Lower lobe of right lung (tissue), 2 donors: ENCODE measurements at places on chromosomes 7 and 10. TPM values are rescaled to one million over a fixed set of nuclear protein-coding genes. Genes with fewer than 3 reads are reported as not detected.

- no peak overlapping the region for H3K27ac ChIP-seq
- peaks cover 17% of the 10 kb centered on the region for H3K27me3 ChIP-seq
- H3K4me1 ChIP-seq = no peaks in the 10 kb centered on the region
- peak; percentile 27 for DNase-seq
- no peak overlapping the region for H3K4me3 ChIP-seq
These were observed 31.8 kb upstream of the ELFN1 start for GRCh38 chr7:1638215-1638661.

DNA sequence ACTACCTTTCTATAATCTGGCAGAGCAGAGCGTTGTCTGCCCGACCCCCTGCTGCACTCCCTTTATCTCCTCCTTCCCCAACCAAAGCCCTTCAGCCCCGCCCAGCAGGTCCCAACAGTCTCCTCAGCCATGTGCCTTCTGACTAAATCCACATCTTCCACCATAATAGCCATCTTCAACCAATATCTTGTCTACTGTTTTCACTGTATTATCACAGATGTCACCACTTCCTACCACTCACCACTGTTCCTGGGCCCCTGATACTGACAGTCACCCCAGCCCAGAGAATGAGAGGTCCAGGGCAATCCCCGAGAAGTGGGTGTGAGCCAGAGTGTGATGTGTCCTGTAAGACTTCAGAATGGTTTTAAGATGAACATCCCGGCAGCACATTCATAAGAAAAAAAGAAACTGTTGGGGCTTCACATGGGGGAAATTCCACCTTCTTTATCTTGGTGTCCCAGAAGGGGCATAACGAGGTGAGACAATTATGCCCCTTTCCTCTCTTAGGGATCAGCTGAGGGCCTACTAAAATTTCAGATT lies 25.3 kb downstream of the CCDC6 start:
- no peaks in the 10 kb centered on the region for H3K36me3 ChIP-seq
- H3K4me3 ChIP-seq = no peak overlapping the region
- no peaks in the 10 kb centered on the region for H3K27me3 ChIP-seq
- H3K27ac ChIP-seq = peak overlapping the region; percentile 59
- no peak for DNase-seq
- peaks cover 47% of the 10 kb centered on the region for H3K4me1 ChIP-seq

- no peaks in the 10 kb centered on the region for H3K27me3 ChIP-seq
- DNase-seq = no peak
- peaks cover 24% of the 10 kb centered on the region for H3K36me3 ChIP-seq
- peak overlapping the region; percentile 48 for H3K27ac ChIP-seq
These were observed 275.1 kb downstream of the DOCK4 start for GRCh38 chr7:111931016-111931517.

DNA sequence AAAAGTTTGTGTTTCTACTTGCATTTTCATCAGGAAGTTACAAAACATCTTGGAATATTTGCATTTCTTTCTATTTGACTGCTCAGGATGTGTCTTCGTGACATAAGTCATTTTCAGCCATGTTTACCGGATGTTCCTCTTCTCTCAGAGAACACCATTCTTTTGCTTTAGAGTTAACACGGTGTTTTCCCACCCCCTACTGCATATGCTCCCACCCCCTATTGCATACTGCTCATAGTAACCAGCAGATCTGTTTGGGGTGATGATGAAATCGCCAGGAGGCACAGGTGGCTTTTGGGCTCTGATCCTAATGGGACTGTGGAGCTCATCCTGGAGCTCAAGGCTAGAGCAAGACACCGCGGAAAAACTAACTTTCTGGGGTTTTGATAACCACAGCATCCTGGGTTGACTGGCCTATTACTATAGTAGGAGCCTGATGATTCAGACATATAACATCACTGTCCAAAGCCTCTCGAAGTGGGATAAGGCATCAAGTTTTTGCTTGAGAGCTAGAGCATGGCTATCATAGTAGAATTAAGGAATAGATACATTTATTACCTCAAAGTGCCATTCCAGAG lies 65.1 kb upstream of the BET1 start:
- H3K4me1 ChIP-seq = no peaks in the 10 kb centered on the region
- no peak overlapping the region for H3K4me3 ChIP-seq
- H3K27ac ChIP-seq = no peak overlapping the region
- no peak for DNase-seq
- no peaks in the 10 kb centered on the region for H3K27me3 ChIP-seq

DNA sequence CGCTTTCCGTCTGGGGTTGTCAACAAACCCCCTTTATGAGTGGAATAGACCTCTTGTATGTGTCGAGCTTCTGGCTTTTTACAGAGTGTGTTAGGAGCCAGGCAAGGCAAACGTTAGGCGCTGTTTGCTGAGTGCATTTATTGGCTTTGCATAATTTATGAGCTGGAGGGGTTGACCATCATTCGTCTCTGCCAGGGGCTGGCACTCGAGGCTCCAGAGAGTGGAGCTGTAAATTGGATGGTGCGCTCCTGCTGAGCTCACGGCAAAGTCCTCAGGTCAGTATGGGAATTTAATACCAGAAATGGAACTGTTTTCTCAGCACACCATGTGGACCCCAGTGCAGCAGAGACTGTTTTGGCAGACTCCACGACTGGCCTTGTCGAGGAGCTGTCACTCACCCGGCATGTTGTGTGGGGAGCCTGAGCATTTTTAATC lies 699.4 kb upstream of the GALNT17 start:
- no peaks in the 10 kb centered on the region for H3K36me3 ChIP-seq
- no peaks in the 10 kb centered on the region for H3K4me1 ChIP-seq
- no peaks in the 10 kb centered on the region for H3K27me3 ChIP-seq
- DNase-seq = no peak
- no peak overlapping the region for H3K27ac ChIP-seq

DNA sequence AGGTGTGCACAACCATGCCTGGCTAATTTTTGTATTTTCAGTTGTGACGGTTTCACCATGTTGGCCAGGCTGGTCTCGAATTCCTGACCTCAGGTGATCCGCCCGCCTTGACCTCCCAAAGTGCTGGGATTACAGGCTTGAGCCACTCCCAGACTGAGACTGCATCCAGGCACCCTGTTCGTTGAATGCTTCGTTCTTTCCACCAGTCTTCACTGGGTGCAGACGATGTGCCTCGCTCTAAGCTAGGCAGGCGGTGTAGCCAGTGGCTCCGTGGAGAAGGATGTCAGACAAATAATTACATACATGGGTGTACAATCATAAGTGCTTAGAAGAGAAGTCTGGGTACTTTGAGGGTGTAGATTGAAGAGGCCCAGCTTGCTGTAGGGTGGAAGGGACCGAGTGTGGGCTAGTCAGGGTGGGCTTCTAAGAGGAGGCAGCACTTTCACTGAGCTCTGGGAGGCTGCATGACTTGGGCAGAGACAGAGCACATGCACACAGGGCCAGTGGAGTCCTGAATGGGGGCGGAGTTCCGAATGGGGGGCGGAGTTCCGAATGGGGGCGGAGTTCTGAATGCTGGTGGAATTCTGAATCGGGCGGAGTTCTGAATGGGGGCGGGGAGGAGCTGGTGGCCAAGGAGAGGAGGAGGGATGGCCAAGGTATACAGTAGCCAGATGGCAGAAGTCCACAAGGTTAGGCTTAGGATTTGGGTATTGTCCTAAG lies 74.3 kb downstream of the COL26A1 start:
- no peak for DNase-seq
- H3K4me3 ChIP-seq = no peak overlapping the region
- H3K27ac ChIP-seq = no peak overlapping the region

GRCh38 chr7:51244885-51245284 lies 71.7 kb downstream of the COBL start:
- peaks cover 11% of the 10 kb centered on the region for H3K4me1 ChIP-seq
- DNase-seq = no peak
- H3K36me3 ChIP-seq = no peaks in the 10 kb centered on the region
- no peak overlapping the region for H3K27ac ChIP-seq

DNA sequence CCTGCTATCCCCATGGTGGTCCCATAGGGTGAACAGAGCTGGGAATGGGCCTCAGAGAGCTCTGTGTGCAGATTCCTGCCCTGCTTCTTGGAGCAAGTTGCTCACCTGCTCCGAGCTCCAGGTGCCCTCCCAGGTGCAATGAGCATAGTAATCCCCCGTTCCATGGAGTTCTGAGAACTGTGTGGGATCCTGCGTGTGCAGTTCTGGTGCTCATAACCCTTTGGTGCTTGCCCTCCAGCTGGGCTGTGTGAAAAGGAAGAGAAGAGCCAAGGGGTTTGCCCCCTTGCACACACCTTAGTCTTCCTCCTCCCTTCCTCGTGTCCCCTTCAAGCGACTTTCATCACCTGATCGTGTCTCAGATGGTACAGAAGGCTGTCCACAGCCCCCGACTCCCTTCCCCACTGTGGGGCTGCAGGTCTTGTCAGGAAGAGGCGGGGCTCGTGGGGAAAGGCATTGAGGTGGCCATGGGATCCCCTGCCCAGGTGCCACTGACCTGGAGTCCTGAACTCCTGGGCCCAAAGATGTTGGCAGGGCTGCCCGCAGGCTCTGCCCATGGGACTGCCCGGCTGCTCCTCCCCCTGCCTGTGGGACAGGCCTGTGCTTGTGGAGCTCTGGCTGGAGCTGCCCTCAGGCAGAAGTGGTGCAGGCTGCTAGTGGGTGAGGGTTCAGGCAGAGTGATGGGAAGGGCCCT lies 21.9 kb upstream of the ZNF488 start:
- H3K4me3 ChIP-seq = no peak overlapping the region
- H3K27ac ChIP-seq = no peak overlapping the region
- no peak for DNase-seq
- no peaks in the 10 kb centered on the region for H3K27me3 ChIP-seq

DNA sequence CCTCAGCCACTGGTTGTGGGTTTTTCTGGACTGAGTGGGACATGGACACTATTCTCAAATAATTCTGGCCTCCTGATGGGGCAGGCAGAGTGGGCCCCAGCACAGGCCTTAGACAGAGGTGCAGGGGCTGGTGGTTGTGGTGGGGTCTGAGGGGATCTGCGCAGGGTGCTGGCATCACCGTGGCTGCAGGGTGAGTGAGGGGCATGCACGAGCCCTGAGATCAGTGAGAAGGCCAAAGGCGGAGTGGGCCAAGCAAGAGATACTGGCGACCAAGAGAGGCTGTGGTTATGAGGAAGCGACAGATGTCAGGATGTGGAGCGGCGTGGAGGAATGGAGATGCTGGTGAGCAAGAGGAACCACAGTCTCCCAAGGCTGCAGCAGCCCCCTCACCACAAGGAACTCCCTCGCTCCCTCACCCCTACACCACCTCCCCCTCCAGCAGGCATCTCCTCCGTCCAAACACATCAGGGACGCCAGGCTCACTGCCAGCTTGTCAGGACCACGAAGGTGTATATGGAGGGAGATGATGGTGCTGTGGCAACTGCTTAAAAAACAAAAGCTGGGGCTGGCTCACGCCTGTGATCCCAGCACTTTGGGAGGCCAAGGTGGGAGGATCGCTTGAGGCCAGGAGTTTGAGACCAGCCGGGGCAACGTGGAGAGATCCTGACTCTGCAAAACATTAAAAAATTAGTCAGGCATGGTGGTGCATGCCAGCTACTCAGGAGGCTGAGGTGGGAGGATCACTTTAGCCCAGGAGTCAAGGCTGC lies 9.6 kb downstream of the PRF1 start:
- no peak overlapping the region for H3K27ac ChIP-seq
- DNase-seq = no peak
- H3K36me3 ChIP-seq = no peaks in the 10 kb centered on the region
- no peak overlapping the region for H3K4me3 ChIP-seq
- H3K4me1 ChIP-seq = peaks cover 5% of the 10 kb centered on the region
- H3K27me3 ChIP-seq = no peaks in the 10 kb centered on the region

- H3K36me3 ChIP-seq = peaks cover 6% of the 10 kb centered on the region
- peaks cover 55% of the 10 kb centered on the region for H3K4me1 ChIP-seq
- H3K27me3 ChIP-seq = no peaks in the 10 kb centered on the region
- DNase-seq = no peak
- no peak overlapping the region for H3K4me3 ChIP-seq
- H3K27ac ChIP-seq = no peak overlapping the region
These were observed 38.6 kb downstream of the VCL start for GRCh38 chr10:74036474-74036873.

DNA sequence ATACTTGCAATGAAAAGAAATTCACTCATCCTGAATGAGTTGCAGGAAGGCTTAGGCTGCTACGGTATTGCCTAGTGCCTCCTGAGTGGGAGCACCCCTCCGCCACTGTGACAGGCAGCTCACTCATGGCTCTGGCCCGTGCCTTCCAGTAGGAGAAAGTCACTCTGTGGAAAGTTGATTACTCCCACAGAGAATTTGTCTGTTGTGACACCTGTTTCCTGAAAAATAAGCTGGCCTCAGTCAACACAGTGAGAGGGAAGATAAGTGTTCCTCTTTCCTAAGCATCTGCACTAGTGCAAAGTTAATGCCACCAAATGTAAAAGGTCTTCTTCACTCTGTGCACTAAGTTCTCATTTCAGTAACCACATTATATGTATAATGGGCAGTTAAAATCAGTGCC lies 158.8 kb upstream of the INHBA start:
- H3K4me1 ChIP-seq = no peaks in the 10 kb centered on the region
- peak; percentile 61 for DNase-seq
- H3K36me3 ChIP-seq = no peaks in the 10 kb centered on the region
- no peak overlapping the region for H3K27ac ChIP-seq

DNA sequence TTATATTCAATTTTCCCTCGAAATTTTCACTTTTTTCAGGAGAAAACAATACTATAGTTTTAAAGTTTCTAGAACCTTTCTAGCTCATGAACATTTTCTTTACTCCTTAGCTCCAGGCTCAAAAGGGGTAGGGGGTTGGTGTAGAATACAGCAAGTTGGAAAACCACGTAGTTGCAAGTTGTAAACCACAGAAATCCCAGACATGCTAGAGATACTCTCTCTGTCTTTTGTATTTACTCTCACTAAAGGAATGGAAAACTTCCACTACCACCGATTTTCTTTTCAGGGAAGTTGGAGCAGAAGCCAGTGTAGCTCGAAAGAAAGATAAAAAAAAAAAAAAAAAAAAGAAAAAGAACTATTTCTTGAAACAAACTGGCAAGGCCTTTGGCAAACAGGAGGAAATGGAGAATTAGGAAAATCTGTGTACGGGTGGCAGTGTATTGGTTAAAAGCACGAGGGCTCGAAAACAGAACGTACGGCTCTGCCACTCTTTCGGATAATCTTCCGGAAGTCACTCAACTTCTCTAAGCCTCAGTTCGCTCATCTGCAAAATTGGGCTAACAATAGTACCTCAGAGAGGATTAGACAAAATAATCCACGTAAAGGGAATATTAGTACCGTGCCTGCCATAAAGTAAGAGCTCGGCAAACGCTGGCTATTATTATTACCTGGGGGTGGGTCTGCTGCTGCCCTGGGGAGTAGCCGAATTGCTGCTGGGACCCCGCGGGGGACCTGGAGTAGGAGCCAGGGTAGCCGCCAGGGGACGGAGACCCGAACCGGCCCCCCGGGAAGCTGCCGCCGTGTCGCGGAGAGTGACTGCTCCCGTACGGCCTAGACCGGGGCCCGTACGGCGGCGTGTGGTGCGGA lies 628 bp downstream of the MPLKIP start:
- no peaks in the 10 kb centered on the region for H3K36me3 ChIP-seq
- DNase-seq = no peak
- no peaks in the 10 kb centered on the region for H3K27me3 ChIP-seq
- peak overlapping the region; percentile 91 for H3K27ac ChIP-seq

GRCh38 chr7:112880818-112881418 lies 90.7 kb upstream of the TMEM168 start:
- DNase-seq = no peak
- peaks cover 9% of the 10 kb centered on the region for H3K4me1 ChIP-seq
- H3K27me3 ChIP-seq = no peaks in the 10 kb centered on the region
- H3K36me3 ChIP-seq = no peaks in the 10 kb centered on the region

Gene STOX1
- 2.5 TPM for total RNA-seq

Gene OR2F2
- total RNA-seq = not detected

Gene CPVL
- 49.4 TPM for total RNA-seq

Gene VAX1
- total RNA-seq = not detected

Gene SLC13A1
- total RNA-seq = not detected

Gene AKAP9
- 93.7 TPM for total RNA-seq

Gene ACTR3C
- 18.6 TPM for total RNA-seq

Gene BHLHA15
- total RNA-seq = 1.2 TPM

Gene DCLRE1C
- total RNA-seq = 13.6 TPM

Gene STAG3
- 4.1 TPM for total RNA-seq

Gene CCDC146
- 17.3 TPM for total RNA-seq
